ENCODE measurements at places on chromosomes 4 and X.

DNA sequence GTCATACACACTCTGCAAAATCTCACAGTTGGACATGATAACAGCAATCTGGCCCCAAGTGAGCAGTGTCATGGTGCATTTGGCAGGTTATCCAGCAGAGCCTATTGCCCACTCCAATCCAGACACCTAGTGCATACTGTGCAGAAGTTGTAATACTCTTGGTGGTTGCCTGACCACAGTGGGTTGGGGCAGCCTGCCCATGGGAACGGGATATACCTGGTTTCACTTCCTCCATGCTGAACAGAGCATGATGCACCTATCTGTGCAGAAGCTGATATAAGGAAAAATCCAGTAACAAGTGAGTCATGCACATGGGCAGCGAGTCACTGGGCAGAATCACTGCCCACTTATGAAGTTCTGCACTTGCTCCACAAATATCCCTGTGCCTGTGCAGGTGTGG lies 105.3 kb upstream of the IGSF1 start:
- no peak for DNase-seq

GRCh38 chrX:148284056-148284455 lies 216.4 kb upstream of the AFF2 start:
- no peak for DNase-seq

GRCh38 chr4:2364654-2365053 lies 53.8 kb downstream of the ZFYVE28 start:
- no peak for DNase-seq

GRCh38 chr4:109826719-109827118 lies 1.1 kb upstream of the RRH start:
- DNase-seq, result no peak

DNA sequence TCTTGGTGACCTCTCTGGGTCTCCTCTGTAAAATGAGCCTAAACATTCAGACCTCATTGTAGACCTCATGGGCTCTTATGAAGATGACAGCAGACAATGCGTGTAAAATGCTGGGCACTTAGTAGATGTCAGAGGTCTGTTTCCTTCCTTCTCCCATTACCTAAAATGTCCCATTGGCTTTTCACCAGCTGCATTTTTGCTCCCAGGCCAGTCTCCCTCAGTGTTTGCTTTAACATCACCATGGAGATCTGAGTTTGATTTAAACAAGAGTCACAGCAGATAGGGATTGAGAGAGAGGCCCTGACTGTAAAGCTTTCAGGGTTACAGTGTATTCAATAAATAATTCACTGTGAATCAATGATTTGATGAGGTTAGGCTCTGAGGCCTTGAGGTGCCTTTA lies 24.3 kb downstream of the PSAPL1 start:
- DNase-seq, result no peak

- no peak for DNase-seq
These were observed 185.3 kb downstream of the CRLF2 start for GRCh38 chrX:1027133-1027532.

DNA sequence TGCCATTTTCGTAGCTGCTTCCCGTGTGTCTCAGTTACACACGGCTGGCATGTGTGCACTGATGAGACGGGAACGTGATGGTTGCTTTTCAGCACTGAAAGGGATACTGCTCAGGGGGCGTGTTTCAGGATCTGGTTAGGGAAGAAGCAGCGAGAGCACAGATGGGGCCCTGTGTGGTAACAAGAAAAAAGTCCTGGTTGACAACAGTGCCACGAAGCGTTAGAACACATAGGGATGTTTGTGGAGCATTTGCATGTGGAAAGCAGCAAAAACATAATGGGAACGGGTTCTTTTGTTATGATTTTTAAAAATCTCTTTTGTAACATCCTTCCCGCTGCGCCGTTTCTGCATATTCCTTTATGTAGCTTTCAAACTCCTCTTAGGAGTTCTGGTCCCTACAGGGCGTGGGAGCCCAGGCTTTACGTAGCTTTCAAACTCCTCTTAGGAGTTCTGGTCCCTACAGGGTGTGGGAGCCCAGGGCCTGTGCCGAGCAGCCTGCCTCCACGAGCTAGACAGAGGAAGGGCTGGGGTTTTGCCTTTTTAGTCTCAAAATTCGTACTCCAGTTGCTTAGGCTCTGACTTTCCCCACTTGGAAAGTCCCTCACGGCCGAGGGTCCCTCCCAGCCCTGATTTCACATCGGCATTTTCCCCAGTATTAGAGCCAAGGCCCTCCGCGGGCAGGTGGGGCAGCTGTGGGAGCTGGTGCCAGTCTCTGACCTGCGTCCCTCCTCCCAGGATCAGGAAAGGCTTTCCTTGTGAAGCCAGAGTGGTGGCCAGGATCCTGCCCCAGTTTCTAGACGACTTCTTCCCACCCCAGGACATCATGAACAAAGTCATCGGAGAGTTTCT lies 11.0 kb upstream of the MSANTD1 start:
- DNase-seq, result no peak
